Dermis microvascular lymphatic vessel endothelial cell (primary cell): ENCODE measurements at places on chromosomes 2 and 18. TPM values are rescaled to one million over a fixed set of nuclear protein-coding genes. Genes with fewer than 3 reads are reported as not detected.

Gene ANKRD36
- total RNA-seq = 25.9 and 28.8 TPM in 2 replicates

DNA sequence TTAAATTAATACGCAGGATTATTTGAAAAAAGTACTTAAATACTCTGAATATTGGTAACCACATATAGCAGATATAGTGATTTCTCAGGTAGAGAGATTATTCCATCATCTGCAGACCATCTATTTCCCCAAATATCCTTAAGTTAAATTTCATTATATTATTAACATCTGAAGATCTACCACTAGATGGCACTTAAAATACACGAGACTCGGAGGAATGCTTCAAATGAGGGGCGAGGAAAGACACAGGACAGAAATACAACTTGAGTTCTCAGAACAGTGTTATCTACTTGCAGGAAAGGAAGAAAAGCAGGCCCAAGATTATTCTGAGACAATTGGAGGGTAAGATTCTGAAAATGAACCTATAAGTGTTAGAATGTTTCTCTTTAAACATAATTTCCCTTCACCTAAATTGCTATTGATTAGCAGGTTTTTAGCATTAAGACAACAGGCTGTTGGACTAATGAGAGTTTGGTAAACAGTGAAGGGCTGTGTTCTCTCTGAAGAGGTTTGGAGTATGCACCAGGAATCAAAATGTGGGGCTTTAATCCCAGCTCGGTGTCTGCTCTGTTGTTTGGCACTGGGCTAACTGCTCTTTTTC is 76.9 kb upstream of the GCFC2 start:
- peak; percentile 21 for DNase-seq

DNA sequence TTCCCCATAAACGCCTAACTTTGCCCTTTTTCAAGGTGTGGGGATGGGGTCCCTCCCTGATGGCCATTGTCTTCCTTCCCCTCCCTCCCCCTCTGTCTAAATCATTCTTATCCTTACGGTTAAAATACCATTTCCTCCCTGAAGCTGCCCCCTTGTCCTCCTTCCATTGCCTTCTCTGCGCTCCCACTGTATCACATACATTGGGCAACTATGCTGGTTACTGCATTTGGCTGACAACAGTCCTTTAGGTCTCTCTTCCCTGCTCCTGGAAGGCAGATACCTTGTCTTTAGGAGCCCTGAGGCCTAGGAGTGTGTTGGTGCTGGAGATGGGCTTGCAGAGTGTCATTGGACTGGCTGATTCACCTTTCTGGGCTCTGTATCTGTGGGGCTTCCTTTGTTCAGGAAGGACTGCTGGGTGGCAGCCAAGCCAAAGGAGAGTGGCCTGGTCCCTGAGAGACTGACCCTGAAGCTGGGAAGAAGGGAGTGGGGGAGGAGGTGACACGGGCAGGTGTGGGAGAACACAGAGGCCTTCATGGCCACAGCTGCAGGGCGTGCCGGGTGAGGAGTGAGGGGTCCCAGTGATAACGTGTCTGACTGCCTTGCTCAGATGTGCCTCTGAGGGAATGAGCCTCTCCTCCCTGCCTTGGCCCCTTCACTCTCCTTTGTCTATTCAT is 2.2 kb downstream of the WNT6 start:
- DNase-seq = no peak

DNA sequence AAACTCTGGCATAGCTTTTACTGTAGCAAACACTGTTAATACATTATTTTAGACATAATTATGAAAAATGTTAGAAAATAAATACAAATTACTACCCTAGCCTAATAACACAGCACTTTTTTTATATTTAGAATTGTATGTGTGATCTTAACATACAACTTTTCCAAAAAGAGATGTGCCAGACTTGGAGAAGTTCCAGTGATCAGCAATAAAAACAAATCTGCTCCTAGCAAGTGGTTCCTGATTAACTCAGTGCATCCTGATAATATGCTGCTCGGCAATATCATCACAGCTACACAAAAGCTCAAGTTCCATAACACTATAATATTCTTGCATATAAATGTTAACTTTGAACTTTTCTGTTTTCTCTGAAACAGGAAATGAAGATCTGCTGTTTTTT is 22.4 kb upstream of the PTPRM start:
- DNase-seq = no peak

DNA sequence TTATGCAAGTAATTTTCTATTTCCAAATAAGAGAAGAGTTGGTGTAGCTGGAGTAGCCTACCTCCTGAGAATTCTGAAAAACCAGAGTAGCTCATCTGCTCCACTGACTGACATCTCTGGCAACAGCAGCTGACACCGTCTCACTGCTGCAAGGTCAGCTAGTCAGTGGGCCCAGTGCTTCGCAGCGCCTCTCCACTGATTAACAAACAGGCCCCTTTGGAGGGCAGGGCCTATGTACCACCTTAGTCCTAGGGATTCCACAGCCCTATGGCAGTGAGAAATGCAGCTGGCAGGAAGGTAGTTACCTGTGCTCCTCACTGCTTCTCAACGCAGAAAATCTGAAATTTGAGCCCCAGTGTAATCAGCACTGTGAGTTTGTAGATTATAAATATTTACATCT is 97.5 kb downstream of the DLGAP1 start:
- DNase-seq = no peak

Gene OSR1
- total RNA-seq = 0.39 and 0.76 TPM in 2 replicates

Gene RAD51AP2
- not detected in 2 replicates for total RNA-seq

DNA sequence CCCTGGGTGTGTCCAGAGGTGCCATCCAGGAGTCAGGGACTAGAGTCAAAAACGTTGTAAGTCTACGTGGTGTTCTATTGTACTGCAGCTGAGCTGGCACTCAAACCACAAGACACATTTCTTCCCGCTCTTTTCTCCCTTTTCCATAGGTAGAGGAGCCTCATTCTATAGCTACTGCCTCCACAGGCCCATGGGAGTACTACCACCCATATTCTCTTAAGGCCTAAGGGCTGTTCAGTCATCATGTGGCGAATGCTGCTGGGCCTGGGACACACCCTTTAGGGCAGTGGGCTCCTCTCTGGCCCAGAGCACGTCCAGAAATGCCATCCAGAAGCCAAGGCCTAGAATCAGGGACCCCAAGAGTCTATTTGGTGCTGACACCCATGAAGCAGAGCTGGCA is 1271.7 kb downstream of the CNTNAP5 start:
- no peak for DNase-seq

- DNase-seq = no peak
These were observed 29.1 kb downstream of the FAM178B start for GRCh38 chr2:96957244-96957643.

GRCh38 chr2:3000968-3001367 is 376.6 kb downstream of the EIPR1 start:
- no peak for DNase-seq

Gene TMEM247
- not detected in 2 replicates for total RNA-seq

DNA sequence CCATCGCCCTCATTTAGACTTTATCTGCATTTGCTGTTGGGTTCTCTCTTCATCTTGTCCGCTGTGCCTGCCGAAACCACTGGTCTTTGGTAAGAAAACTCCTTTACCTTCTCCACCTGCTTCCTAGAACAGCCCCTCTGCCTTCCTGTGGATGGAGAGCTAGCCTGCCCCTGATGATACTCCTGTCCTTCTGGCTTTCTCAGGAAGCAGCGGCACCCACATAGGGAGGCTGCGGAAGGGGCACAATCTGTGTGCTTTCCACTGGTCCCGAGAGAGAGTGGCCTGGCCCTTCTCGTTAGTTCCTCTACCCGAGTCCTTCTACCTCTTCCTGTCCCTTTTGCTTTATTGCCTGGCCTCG is 80.3 kb upstream of the RBM44 start:
- no peak for DNase-seq

DNA sequence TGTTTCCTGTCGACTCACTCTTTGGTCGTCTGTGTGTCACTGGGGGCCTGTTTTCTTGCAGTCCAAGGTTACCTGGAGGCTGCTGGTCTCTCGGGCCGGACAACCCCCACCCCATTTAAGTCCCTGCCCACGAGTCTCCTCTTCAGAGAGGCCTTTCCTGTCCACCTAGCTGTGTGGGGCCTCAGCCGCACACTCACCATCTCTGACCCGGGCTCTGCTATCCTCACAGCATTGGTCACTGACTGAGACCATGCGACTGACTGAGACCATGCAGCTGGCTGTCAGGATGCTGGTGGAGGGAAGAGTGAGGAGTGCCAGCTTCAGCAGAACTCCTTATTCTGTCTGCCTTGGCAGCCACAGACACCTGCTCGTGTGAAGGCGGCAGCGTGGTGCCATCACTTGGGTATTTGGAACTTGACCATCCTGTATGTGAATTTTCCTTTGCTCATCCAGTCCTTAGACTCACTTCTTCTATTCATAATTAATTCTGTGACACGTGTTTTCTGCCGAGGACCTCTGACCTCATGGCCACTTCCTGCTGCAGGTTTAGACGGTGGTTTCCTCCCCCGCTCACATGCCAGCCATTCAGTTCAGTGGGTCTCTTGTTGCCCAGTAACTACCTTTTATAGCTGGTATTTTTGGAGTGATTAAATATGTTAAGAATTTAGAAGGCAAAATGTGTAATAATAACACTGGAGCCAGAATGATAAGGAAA is 47.5 kb upstream of the ASB1 start:
- DNase-seq = peak; percentile 50

DNA sequence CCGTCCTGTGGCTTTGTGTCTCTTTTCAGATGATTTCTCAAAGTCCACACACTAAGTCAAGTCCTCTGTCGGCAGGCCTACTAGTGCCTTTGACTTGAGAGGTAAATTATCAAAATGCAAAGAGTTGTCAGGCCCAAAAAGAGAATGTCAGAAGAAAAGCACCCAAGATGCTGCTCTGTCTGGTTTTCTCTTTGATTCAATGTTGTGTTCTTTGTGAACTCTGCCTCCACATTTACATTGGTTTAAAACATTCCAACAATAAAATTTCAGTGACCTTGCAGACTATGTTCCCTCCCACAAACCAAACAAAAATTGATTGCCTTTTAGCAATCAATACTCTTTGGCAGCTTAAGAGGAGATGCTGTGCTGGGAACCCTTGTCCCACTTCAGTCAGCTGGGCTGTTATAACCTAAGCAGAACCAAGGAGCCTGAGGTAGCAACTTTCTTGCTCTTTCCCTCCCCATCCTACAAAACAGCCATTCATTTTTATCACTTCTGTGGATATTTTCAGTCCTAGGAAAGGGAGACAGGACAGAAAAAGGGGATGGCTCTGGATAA is 19.6 kb upstream of the SATB2 start:
- no peak for DNase-seq
